ENCODE measurements at places on chromosomes 5 and 9.

DNA sequence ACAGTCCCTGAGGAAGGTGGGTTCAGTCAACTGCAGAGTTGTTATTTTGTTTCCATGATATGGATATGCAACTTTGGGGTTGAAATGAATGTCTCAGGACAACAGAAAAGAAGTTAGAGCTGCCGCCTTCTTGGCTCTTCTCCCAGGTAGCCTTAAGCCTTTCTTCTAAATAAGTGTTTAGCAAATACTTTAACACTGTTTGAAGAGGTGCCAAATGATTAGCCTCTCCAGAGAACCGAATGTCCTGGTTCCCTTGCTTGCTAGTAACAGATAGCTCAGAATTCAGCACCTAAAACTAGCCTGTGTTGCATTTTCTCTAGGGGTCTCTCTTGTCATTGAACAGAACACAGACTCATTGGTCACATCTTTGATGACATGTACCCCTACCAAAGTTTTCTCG lies 127.7 kb upstream of the PIK3R1 start:
- peak; percentile 78 for DNase-seq

DNA sequence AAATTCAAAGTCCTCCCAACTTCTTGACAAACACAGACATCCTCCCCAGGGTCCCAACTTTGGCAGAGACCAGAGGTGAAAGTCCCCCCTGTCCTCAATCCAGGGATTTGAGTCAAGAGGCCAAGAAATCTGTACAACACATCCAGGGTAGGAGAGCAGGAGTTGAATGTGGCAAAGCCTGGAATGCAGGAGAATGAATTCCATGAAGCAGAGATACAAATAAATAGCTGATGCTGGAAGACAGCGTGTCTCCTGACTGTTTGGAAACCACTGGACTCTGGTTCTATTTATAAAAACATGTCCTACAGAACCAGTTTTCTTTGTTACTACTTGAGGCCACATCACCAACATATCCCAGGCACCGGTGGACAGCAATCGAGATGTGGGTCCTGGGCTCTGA lies 43.7 kb upstream of the SLIT3 start:
- no peak for DNase-seq

GRCh38 chr9:114249424-114250234 lies 73.3 kb upstream of the ORM1 start:
- no peak for DNase-seq

- no peak for DNase-seq
Observed at GRCh38 chr9:114299286-114300152, 23.4 kb upstream of the ORM1 start.

GRCh38 chr5:135501965-135502364 lies 33.8 kb downstream of the NEUROG1 start:
- DNase-seq: no peak

DNA sequence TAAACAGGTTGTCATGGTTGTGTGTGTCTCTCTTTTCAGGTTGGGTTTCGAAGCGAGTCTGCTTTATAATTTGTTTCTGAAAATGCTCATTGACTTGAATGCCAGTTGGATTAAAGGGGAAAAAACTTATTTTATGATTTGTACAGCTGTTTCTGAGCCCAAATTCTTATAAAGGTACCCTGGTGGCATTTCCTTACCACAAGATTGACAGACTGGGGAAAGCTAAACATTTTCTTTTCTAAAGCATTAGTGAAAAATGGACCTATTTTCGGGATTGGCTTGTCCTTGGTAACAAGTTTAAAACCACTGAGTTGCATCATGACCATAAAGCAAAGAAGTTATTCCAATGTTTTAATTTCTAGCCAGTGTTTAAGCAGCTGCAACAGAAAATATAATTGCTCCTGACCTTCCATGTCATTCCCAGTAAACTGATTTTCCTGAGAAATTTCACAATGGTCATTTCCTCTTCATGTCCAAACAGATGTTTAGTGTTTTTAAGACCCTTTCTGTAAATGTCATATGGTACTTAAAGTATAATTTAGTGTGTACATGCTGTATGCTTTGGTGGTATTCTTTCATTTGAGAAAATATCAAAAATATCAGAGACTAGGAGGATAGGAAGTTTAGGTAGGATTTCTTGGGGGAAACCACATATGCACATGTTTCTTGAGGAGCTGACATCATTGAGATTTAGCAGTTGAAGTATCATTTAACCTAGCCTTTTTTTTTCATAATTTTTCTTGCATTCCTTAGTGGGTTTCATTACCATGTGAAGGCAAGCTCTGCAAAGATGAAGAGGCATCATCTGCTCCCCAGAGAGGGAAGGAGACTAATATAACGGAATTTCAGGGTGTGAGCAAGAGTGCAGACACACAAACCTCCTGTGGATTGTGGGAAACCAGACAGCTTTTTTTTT lies 667.1 kb upstream of the RGMB start:
- DNase-seq: peak; percentile 44

- DNase-seq: no peak
Observed at GRCh38 chr5:57306359-57306758, 132.5 kb downstream of the GPBP1 start.

- DNase-seq: no peak
Observed at GRCh38 chr5:127933348-127933747, 150.2 kb upstream of the SLC12A2 start.

- peak; percentile 24 for DNase-seq
Observed at GRCh38 chr9:105216440-105217178, 27.8 kb upstream of the SLC44A1 start.

- DNase-seq: peak; percentile 1
Observed at GRCh38 chr5:124199893-124200292, 546.5 kb downstream of the ZNF608 start.

- peak; percentile 3 for DNase-seq
Observed at GRCh38 chr9:126009047-126009446, 261.9 kb downstream of the PBX3 start.

DNA sequence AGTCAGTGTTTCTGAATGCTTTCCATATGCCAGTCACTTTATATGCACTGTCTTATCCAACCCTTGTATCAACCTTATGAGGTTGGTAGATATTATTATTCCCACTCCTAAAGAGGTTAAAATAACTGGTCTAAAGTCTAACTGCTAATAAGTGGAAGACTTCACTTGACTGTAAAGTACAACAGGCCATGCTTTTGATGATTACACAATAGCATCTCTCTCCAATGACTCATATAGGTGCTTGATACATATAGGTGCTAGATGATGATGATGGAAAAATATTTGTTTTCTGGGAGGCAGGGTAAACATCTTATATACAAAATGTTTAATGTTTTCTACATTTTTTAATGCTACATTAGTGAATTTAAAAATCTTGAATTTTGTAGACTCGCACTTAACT lies 75.9 kb upstream of the NR3C1 start:
- DNase-seq: peak; percentile 49

All from iris pigment epithelial cell (primary cell).